ENCODE measurements at places on chromosomes 5 and 9.

GRCh38 chr9:100590481-100590880, 12.6 kb downstream of the CAVIN4 start:
- no peak for DNase-seq

DNA sequence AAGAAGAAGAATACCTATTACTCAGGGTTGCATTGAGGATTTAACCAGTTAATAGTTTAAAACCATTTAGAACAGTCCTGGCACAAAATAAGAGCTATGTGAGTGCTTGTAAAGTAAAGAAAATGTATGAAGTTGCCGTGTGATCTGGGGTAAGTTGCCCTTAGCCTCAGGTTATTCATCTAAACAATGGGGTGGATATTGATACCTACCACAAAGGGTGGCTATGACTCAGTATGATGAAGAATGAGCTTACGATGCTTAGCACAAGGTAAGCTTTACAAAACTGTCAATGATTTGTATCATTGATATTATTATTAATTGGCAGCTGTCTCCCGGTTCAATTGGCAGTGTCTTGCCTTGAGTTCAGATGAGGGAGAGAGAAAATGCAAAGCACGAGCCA, 149.4 kb upstream of the PITX1 start:
- DNase-seq = no peak

DNA sequence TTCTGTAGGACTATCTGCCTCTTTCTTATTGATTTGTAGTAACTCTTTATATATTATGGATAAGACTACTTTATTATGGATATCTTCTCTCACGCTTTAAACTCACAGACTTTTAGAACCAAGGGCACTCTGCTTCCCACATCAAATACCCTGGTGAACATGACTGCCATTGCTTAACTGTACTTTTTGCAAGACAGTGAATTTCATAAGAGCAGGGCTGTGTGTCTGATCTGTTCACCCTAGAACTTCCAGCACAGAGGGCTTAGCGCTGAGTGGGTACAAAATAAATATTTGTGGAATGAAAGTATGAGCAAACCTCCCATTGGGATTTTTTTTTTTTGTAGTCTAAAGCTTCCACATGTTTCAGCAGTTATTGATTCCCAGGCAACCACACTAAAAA, 84.8 kb downstream of the CFAP77 start:
- DNase-seq = no peak

- no peak for DNase-seq
Observed at GRCh38 chr5:107542428-107542827, 128.3 kb downstream of the EFNA5 start.

DNA sequence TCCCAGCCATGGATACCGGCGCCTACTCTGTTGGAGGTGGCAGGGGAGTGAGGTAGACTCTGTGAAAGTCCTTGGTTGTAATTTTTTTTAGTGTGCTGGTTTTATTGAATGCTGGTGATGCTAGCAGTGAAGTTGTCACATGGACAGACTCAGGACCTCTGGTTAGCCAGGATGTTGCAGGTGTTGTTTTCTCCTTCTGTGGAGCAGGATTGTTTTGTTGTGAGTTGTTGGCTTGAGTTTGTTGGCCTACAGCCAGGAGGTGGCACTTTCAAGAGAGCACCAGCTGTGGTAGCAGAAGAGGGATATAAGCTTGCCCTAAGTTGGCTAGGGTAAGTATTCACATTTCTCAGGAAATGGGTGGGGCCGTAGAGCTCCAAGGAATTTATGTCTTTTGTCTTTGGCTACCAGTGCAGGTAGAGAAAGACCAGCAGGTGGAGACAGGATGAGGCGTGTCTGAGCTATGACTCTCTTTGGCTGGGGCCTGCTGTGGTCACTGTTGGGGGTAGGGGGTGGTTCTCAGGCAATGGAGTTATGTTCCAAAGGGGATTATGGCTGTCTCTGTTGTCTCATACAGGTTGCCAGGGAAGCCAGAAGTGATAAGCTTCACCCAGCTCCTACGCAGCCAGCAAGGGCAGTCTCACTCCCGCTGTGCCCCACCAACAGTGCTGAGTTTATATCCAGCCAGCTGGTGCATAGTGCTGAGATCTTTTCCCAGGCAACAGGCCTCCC, 248.7 kb downstream of the TAF11L14 start:
- no peak for DNase-seq

Measured in muscle of back (tissue), 13 donors.